ENCODE measurements at places on chromosomes 4 and X. TPM values are rescaled to one million over a fixed set of nuclear protein-coding genes. Genes with fewer than 3 reads are reported as not detected.

Gene DMRTC1
- total RNA-seq, result 0.17 TPM

Gene GPR143
- total RNA-seq, result 0.15 TPM

Gene MGARP
- total RNA-seq, result 0.95 TPM

Gene HMGN5
- total RNA-seq, result 2.3 TPM

Gene MTNR1A
- 0.43 TPM for total RNA-seq

Gene CENPE
- 8.1 TPM for total RNA-seq
